Muscle of leg (tissue), 16 donors: ENCODE measurements at places on chromosomes 6 and 20. TPM values are rescaled to one million over a fixed set of nuclear protein-coding genes. Genes with fewer than 3 reads are reported as not detected.

DNA sequence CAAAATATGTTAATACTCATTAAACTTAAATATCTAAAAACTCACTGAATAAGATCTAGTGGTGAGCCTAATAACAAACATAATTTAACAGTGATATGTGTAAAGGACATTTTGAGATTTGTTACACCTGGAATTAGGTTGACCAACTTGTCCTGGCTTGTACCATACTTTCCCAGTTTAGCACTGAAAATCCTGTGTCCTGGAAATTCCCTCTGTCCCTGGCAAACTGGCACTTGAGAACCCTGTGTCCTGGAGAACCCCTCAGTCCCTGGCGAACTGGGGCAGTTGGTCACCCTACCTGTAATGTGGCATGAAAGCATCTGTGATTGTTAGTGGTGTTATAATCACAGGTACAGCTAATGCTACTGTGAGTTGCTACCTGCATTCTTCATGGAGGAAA is 6.9 kb upstream of the PRND start:
- no peak for DNase-seq

- peak; percentile 74 for DNase-seq
These were observed 107.8 kb downstream of the ZFP64 start for GRCh38 chr20:52083627-52084232.

- no peak for DNase-seq
These were observed 39.0 kb upstream of the SLCO4A1 start for GRCh38 chr20:62603021-62603906.

Gene MMP24
- polyA plus RNA-seq, result 0.37 TPM

Gene TINAG
- polyA plus RNA-seq, result not detected

Gene SLC24A3
- 19.9 TPM for polyA plus RNA-seq

Gene PCMT1
- polyA plus RNA-seq, result 74.9 TPM
